ENCODE measurements at places on chromosomes 1 and 21.

GRCh38 chr1:1098681-1099421 lies 17.0 kb downstream of the C1orf159 start:
- no peak for DNase-seq

DNA sequence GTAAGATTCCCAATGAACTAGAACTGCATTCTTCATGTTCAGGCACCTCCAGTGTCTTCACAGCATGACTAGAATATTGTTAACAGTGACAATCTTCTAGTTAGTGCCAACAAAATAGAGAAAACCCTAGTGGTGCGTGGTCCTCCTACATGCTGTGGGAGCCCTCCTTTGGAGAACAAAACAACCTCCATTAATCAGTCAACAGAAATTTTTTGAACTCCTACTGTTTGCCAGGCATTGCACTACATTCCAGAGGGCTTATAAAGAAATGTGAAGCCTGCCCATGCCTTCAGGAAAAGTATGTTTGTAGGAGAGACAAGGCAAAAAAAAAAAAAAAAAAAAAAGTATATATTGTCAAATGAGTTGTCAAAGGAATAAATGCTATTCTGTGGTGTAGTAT lies 252.7 kb downstream of the LRRC40 start:
- DNase-seq: no peak

DNA sequence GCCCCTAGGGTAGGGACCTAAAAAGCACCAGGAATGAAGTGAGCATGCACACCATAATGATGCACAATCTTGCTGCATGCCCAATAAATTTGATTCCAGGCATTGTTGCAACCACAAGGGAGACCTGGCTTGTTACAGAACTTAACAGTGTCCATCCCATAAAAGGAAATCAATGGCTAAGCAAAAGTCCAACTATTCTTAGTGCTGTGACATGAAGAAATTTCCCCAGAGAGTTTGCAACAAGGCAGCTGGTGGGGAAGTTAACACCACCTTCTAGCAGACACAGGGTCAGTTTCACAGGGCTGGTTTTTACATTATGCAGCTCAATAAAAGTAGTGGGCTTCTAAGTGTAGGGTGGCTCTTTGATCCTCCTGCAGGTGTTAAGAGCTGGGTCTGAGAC lies 221.1 kb downstream of the KCNJ6 start:
- DNase-seq: no peak

DNA sequence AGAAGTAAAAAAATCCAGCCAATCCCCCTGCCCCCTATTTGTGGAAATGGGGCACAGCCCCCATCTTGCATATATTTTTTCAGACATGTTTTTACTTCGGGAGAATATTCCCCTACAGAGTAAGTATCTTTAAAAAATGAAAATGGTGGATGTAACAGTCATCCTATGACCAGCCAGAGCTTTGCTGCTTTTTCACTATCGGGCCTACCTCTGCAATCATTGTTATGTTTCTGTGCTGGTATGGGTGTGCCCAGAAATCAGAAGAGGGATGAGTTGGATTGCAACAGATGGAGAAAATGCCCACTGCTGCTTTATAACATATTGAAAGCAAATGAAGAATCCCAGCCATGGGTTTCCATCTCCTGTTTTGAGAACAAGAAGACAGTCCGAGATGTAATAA lies 2.9 kb downstream of the CD247 start:
- DNase-seq: no peak

GRCh38 chr1:23646091-23646490 lies 45.5 kb upstream of the RPL11 start:
- DNase-seq: no peak

- DNase-seq: no peak
These were observed 24.2 kb upstream of the PHGDH start for GRCh38 chr1:119687434-119688079.

DNA sequence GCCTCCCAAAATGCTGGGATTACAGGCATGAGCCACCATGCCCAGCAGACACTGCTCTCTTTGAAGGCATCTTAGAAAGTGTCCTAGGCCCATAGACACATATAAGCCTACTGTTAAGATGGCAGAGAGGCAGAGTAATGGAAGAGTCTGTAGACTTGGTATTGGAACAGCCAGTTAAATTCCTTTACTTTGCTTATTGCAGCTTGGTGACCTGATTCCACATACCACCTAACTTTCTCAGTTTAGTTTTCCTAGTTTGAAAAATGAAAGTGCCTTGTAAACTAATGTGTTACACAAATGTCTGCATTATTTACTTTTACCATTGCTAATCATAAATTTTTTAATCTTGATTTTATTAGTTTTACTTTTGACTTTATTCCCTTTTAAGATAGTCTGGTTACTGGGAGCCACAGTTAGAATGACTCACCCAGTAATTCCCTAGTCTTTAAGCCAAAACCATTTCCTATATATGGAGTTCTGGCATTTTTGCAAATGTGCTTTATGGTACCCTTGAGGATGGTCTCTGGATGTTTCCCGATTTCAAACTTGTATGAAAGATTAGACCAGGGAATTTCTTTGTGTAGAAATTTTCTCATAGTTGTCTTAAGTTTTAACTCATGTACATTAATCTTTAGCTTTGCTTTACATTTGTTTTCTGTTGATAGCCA lies 6.4 kb downstream of the SMAP2 start:
- no peak for DNase-seq

GRCh38 chr1:44089371-44090048 lies 29.1 kb upstream of the KLF17 start:
- DNase-seq: no peak

- DNase-seq: no peak
These were observed 5.9 kb downstream of the C1orf226 start for GRCh38 chr1:162387226-162388082.

DNA sequence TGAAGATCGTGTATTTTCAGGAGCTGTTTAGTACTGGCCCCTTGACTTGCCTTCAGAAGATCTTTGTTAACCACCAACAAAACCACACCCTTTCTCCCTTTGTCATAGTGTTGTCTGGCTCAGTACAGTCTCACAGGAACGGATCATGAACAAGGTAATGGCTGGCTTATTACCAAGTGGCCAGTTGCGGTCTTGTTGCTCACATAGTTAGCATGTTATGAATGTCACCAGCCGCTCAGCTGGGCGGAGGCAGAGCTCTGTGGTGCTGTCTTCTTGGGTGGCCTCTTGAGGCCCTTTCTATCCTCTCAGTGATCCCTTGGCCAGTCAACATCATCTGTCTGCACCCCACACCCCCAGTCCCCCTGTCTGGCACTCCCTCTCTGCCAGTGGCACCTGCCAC lies 21.4 kb downstream of the CNIH3 start:
- no peak for DNase-seq

GRCh38 chr1:208269338-208269666 lies 25.1 kb upstream of the PLXNA2 start:
- DNase-seq: no peak

DNA sequence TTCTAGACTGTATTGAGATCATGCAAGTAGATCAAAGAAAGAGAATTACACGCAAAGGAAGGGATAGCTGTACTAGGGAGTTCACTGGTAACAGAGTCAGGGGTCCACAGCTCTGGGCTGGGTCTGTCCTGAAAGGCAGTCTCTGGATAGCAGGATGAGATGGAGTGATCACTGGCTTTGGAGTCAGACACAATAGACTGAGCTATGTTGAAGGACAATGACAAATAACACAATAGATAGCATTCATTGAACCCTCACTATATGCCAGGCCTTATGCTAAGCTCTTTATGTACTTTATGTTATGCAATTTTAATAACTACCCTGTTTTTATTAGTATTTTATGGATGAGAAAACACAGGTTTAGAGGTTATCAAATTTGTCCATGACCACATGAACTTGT lies 10.0 kb upstream of the DNAJC6 start:
- no peak for DNase-seq

DNA sequence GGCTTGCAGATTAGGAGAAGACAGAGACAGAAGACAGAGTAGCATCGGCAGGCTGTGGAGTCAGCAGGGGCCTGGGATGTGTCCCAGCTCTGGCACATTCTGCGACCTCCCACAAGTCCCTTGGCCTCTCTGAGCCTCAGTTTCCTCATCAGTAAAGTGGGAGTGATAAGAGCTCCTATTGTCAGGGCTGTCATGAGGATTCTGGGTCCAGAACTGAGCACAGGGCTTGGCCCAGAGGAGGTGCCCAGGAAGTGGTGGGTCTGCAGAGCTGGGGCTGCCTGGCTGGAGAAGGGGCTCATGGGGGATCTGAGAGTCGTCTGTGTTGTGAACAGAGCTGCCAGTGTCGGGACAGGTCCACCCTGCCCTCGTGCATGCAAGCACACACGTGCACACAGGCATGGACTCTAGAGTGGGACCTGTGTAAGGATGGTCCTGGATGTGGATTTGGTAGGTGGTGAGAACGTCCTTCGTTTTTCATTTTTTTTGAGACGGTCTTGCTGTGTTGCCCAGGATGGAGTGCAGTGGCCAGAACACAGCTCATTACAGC lies 262.9 kb downstream of the PTPRU start:
- DNase-seq: no peak

GRCh38 chr1:52348704-52349300 lies 17.2 kb downstream of the CC2D1B start:
- DNase-seq: no peak

- no peak for DNase-seq
These were observed 14.7 kb downstream of the CR1L start for GRCh38 chr1:207659545-207660153.
